ENCODE measurements at places on chromosomes 4 and X.
A peak's percentile ranks its signal among the peaks of the same experiment; 100 is the strongest.

DNA sequence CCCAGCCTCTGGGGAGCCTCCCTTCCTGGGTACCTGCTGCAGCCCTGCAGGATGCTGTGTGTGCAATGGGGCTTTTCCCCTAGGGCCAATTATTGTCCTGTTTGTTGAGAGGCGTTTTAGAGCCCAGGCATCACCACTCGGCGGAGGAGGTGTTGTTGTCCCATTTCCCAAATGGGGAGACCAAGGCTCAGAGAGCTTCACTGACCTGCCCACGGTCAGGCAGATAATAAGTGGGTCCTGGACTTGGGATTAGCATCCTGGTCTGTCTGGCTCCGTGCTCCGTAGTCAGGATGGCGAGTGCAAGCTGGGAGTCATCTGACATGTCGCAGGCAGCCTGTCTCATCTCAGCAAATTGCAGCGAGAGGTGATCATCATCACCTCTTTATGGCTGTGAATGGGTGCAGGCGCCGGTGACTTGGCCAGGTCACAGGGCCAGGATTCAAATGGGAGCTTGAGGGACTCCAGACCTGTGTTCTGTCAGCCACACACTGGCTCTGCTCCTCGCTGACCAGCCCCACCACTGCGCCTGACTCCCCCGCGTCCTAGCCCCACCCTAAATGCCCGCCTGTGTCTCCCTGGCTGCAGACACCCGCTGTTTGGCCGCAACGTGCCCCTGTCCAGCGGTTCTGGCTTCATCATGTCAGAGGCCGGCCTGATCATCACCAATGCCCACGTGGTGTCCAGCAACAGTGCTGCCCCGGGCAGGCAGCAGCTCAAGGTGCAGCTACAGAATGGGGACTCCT, 16.6 kb downstream of the HTRA3 start:
- DNase-seq, result no peak

- no peak for DNase-seq
Observed at GRCh38 chr4:2256781-2257191, 5.1 kb downstream of the MXD4 start.

- peak; percentile 4 for DNase-seq
Observed at GRCh38 chrX:14496674-14497073, 32.7 kb upstream of the GLRA2 start.

- DNase-seq, result no peak
Observed at GRCh38 chr4:88759039-88759894, 61.6 kb upstream of the NAP1L5 start.

DNA sequence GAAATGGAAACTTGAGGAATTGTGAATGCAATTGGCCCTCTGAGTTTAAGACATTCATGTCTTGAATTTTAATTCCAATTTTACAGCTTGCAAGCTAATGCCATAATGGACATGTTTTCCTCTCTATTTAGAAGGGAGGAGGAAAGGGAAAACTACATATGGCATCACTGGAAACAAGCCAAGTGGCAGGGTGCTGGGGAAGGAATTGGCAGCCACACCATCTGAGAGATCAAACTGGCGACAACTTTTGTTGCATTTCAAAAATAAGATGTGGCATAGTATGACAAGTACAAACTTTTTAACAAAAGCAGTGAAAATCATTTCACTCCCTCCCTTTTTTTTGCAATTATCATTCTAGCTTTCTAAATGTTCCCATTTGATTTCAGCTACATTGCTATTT, 615.6 kb downstream of the CENPC start:
- DNase-seq, result no peak

GRCh38 chr4:89922848-89923416, 28.3 kb downstream of the MMRN1 start:
- DNase-seq, result no peak

- no peak for DNase-seq
Observed at GRCh38 chrX:44889824-44890223, 16.8 kb downstream of the KDM6A start.

DNA sequence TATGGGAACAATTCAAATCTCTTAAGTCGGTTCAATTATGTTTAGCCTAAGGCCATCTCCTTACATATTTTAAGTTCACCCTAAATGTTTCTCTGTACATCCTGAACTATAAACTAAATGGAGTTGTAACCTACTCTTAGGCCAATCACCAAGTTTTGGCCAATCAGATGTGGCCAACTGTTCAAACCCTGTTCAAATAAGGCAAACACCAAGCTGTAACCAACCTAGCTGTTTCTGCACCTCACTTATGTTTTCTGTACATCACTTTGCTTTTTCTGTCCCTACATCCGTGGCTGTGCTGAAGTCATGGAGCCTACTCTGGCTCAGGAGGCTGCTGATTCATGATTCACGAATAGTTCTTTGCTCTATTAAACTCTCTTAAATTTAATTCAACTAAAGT, 165.3 kb downstream of the GASK1B start:
- no peak for DNase-seq

DNA sequence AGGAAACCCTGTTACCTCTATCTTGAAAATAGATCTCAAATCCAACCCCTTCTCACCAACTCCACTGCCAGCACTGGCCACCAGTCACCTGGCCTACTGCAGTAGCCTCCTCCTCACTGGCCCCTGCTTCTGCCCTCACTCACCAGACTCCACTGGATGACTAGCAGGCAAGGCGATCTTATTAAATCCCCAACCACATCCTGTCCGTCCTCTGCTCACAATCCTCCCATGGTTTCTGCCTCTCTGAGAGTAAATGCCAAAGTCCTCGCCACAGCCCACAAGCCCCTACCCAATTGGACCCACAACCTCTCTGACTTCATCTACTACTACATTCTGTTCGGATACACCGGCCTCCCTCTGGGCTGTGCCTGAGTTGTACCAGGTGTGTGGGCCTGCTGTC, 5.4 kb upstream of the PIM2 start:
- no peak for DNase-seq

- no peak for DNase-seq
Observed at GRCh38 chr4:153409412-153409811, 56.7 kb upstream of the TMEM131L start.

GRCh38 chr4:103425406-103425805, 227.3 kb upstream of the CENPE start:
- no peak for DNase-seq

DNA sequence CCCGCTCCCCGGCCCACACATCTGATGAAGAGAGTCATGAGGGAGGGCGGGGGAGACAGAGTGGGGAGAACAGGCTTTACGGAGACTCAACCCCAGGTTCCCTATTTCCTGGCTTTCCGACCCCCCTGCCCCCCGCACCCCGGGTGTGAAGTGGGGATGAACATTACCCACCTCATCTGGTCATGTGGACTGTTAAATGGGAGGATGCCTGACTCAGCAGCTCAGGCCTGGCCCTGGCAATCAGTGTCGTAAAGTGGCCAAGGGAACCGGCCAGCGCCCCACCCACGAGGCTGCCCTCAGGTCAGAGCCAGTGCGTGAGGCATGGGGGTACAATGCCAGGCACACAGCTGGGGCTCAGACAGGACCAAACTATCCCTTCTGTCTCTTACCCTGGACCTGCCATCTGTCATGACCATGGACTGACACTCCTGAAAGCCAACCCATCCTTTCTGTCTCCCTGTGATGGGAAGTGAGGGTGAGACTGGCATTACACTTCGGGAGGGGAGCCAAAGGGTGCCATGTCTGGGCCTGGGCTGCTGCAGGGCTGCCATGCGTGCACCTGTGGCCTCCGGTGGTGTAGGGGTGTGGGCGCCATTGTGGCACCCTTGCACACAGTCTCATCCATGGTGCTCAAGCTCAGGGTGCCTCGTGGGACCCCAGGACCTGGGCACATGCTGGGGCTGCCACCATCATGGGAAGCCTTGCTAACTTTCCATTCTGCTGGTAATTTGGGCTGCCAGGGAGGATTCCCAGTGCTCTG, 106.1 kb upstream of the PSAPL1 start:
- no peak for DNase-seq

DNA sequence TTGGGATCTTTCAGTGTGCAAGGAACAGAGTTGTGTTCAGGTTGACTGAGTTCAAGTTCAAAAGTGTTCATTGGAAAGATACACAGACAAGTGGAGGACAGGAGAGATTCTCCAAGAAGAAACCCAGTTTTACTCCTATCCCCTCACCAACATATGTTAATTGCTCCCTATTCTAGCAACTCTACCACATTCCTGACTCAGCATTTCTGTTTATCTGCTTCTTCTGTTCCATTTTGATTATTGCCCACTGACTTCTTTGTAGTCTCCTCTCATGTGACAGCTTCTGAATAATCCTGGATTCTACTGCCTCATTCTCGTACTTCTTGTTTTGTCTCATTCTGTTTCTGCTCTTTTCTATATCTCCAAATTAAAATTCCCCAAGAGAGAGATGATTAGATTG, 15.8 kb upstream of the SPANXC start:
- DNase-seq, result no peak

GRCh38 chrX:82973646-82974045, 534.4 kb upstream of the POU3F4 start:
- DNase-seq, result no peak

GRCh38 chr4:79833857-79834256, 239.2 kb downstream of the ANTXR2 start:
- no peak for DNase-seq

GRCh38 chrX:39459952-39460351, 637.8 kb downstream of the BCOR start:
- DNase-seq, result no peak

GRCh38 chr4:77921701-77922100, 59.1 kb downstream of the MRPL1 start:
- DNase-seq, result no peak

GRCh38 chr4:26342328-26343037, 21.7 kb downstream of the RBPJ start:
- DNase-seq, result no peak

GRCh38 chrX:11792461-11793421, 34.7 kb downstream of the MSL3 start:
- peak; percentile 44 for DNase-seq

GRCh38 chr4:184906480-184907097, 80.8 kb upstream of the ACSL1 start:
- no peak for DNase-seq

- DNase-seq, result peak; percentile 57
Observed at GRCh38 chr4:144174401-144175067, 34.0 kb upstream of the GYPA start.

DNA sequence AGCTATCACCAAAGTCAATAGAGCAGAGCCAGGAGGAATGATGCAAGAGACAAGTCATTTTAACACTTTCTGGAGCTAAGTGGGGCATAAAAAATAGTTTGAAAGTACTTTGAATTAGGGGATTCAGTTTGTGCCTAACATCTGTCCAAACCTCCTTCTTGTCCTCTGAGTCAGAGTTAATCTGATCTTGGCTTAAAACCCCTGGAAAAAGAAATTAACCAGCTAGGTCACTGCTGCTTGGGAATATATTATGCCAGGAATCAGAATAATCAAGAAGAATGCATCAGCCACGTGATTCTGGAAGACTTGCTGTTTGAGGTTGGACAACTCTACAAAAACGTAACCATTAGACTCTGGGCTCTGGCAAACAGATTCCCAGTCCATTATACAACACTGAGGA, 45.3 kb upstream of the EDA2R start:
- DNase-seq, result no peak

DNA sequence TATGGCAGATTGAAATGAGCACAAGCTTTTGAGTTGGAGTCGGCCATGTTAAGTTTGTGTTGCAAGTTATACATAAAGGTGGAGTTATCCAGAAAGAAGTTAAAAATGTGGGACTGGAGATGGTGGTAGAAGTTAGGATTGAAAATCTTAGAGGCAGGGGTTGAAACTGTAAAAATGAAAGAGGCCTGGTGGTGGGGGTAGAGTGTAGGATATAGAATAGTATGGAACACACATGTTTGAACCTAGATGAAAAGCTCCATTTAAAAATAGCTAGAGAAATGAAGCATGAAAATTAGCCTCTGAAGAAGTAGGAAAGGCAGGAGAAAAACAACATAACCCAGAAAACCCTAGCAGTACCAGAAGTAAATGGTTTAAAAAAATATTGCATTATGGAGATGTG, 131.8 kb upstream of the ENPEP start:
- DNase-seq, result no peak

GRCh38 chrX:140608111-140608510, 101.4 kb upstream of the LINC00632 start:
- no peak for DNase-seq

DNA sequence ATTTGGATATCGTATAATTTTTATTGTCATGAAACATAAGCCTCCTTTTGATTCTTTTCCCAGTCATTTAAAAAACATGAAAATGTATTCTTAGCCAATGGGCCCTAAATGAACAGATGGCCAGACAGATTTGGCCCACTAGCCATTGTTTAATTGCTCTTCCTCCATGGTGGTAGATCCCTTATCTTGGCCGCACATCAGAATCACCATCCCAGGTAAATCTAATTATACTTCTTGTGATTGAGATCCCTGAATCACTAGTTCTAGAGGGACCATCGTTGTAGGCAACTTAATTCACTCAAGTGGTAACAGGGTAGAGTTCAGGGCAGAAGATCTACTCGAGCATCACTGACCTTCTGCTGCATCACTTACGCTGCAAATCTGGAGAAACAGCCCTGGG, 24.1 kb upstream of the VCX3A start:
- DNase-seq, result no peak

DNA sequence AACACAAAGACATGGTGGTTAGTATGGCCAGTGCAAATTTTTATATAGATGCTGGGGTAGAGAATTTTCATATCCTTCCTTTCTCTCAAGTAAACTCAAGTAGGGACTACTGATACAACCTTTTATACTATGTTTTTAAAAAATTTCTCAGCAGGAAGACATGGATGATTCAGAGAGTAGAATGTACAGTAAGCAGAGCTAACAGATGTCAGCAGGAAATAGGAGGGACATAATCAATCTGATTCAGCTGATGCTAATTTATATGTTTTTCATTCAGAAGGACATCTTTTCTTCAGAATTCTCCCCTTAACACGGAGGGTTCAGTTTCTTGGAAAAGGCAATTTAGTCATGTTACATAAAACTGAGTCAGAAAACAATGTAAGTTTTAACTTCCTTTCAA, 95.4 kb downstream of the GRIA2 start:
- no peak for DNase-seq

GRCh38 chrX:154827194-154828015, 7.1 kb downstream of the SMIM9 start:
- peak; percentile 17 for DNase-seq

DNA sequence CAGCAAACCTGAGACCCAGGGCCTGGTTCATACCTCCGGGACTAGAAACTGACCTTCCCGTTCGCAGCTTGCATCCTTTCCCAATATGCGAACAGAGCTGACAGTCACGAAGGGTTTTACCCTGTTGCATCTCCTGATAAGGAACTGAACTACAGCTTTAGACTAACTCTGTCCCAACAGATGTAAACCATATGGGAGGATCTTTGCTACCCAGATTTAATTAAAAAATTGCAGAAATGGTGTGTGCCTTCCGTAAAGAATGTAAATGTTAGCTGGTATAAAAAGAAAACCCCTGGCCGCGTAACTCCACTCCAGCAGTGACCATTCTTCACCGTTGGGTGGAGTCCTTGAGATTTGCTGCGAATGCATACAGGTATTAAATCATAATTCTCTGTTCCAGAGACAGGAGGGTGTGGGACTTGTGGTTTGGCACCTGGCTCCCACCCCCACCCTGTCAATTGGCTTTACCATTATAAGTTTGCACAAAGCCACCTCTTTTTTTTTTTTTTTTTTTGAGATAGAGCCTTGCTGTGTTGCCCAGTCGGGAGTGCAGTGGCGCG, 40.6 kb upstream of the SORCS2 start:
- no peak for DNase-seq

Data from CD4-positive, alpha-beta T cell treated with Interleukin-12 subunit alpha and Interleukin-12 subunit beta, for 1 hour (primary cell).